ENCODE measurements at places on chromosomes 7 and 10. TPM values are rescaled to one million over a fixed set of nuclear protein-coding genes. Genes with fewer than 3 reads are reported as not detected.

The UPK3B gene
- total RNA-seq = not detected

The MUC12 gene
- 15.1 TPM for total RNA-seq

The C1QL3 gene
- not detected for total RNA-seq

The CABCOCO1 gene
- total RNA-seq = 1.2 TPM

The CCDC186 gene
- 15.8 TPM for total RNA-seq

The TMEM130 gene
- total RNA-seq = 4.8 TPM

The GAD2 gene
- total RNA-seq = not detected

The OR2A5 gene
- total RNA-seq = not detected

The HABP2 gene
- total RNA-seq = not detected

- no peak for ATAC-seq
Observed at GRCh38 chr10:76679030-76679429, 958.6 kb downstream of the KCNMA1 start.

GRCh38 chr7:28709748-28710147, 248.4 kb downstream of the TRIL start:
- ATAC-seq = no peak

GRCh38 chr10:114824391-114824790, 2.8 kb downstream of the FHIP2A start:
- ATAC-seq = no peak

DNA sequence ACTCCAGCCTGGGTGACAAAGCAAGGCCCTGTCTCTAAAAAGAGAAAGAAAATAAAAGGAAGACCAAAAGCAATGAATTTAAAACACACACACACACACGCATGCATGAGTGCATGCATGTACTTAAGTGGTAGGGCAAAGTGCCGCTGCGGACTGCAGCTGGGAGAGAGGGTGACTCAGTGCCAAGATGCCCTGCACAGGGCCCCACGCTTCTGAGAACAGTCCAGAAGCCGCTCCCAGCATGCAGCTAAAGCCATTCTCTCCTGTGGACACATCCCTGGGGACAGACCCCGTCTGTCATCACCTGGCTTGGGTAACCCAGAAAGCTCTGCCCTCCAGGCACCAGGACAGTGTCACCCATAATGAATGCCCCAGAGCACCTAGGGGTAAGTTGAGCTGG, 61.0 kb upstream of the MYL10 start:
- ATAC-seq = no peak

GRCh38 chr7:101081432-101081831, 3.8 kb upstream of the TRIM56 start:
- no peak for ATAC-seq

- ATAC-seq = no peak
Observed at GRCh38 chr10:73908853-73909539, 1.9 kb upstream of the PLAU start.

- no peak for ATAC-seq
Observed at GRCh38 chr7:84291756-84292155, 97.2 kb upstream of the SEMA3A start.

DNA sequence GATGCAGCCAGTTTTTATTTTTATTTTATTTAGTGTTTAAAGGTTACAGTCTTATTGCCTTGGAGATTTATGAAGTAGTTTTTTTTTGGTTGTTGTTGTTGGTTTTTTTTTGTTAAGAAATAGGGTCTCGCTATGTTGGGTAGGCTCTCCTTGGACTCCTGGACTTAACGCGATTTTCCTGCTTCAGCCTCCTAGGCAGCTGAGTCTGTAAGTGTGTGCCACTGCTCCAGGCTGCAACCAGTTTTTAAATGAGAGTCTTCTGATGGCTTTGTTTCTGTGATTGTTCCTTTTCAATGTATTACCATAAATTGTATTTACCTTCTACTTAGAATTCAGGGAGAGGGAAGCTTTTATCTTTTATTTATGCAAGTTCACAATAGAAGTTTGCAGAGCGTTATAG, 62.8 kb downstream of the BICC1 start:
- ATAC-seq = no peak

GRCh38 chr10:36280890-36281499, 638.9 kb upstream of the FZD8 start:
- ATAC-seq = no peak

- ATAC-seq = no peak
Observed at GRCh38 chr7:36726806-36727503, 2.7 kb upstream of the AOAH start.

- no peak for ATAC-seq
Observed at GRCh38 chr7:80279760-80280159, 145.1 kb downstream of the GNAI1 start.

- ATAC-seq = no peak
Observed at GRCh38 chr10:71014021-71014805, 125.8 kb upstream of the PCBD1 start.

DNA sequence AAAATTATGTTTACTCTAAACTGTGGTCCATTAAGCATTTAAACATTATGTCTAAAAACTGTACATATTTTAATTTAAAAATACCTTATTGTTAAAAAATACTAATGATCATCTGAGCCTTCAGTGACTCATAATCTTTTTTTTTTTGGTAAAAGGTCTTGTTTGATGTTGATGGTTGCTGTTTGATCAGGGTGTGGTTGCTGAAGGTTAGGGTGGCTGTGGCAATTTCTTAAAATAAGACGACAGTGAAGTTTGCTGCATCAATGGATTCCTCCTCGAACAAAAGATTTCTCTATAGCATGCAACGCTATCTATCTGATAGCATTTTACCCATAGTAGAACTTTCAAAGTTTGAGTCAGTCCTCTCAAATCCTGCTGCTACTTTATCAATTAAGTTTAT, 180.0 kb upstream of the AHR start:
- ATAC-seq = no peak

- no peak for ATAC-seq
Observed at GRCh38 chr7:100200693-100201092, 19.1 kb upstream of the PVRIG start.

DNA sequence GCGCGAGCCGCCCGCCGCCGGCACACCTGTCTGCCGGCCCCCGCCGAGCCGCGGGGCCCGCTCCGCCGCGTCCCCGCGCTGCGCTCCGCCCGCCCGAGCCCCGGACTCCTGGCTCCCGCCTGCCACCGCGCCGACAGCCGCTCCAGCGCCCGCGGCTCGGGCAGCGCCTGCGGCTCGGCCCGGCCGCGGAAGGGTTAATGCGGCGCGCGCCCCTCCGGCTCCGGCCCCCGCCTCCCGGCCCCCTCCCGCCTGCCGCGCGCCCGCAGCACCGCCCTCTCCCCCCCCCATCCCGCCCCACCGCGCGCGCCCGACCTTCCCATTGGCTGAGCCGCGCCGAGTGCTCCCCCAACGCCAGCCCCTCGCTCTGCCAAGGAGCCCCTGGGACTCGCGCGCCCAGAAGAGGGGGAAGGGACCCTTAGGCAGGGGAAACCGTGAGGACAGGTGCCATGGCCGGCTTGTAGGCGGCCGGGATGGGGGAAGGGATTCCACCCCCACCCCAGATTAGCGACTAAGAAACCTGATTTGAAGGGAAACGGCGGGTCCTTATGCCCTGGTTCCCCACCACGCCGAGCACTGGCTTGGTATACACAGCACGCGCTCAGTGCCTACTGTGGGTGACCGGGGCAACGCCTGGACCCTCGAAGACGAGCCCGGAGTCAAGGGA, at the start of gene KCNH2:
KCNH2 (minus strand) TSS at position 196 of the 664 bp plus-strand sequence. CDS start 408 bp downstream, outside the sequence.
- ATAC-seq = peak; percentile 35

Measured in gastroesophageal sphincter (tissue), 4 donors.